ENCODE measurements at places on chromosomes 7 and 10.
A peak's percentile ranks its signal among the peaks of the same experiment; 100 is the strongest.

DNA sequence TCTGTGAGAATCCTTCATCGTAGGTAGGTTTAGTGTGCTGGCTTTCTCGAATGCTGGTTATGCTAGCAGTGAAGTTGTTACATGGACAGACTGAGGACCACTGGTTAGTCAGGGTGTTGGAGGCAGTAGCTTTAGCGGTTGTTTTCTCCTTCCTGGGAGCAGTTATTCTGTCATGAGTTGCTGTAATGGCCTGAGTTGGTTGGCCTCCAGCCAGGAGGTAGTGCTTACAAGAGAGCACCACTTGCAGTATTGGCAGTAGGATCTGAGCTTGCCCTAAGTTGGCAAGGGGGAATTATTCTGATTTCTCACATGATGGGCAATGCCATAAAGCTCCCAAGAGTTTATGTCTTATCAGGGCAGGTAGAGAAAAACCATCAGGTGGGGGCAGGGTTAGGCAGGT is 58.0 kb downstream of the IPMK start:
- no peak for DNase-seq

DNA sequence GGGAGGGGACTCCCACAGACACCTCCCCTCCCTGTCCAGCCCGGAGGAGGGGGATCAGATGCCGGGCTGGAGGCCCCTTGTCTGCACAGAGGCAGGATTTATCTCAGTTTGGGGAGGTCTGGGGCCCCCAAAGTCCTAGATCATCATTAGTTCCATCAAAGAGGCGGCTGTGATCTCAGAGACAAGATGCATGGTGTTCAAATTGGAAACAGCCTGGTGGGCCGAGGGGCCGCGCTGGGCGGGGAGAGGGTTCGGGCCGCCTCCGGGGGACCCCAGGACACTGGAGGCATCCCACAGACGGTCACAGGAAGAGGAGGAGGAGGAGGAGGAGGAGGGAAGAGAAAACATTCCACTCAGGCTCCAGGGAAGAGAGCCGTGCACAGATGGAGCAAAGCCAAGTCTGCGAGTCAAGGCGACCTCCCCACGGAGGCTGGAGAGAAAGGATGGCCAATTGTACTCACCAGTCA is 69.5 kb upstream of the CUX1 start:
- DNase-seq, result no peak

DNA sequence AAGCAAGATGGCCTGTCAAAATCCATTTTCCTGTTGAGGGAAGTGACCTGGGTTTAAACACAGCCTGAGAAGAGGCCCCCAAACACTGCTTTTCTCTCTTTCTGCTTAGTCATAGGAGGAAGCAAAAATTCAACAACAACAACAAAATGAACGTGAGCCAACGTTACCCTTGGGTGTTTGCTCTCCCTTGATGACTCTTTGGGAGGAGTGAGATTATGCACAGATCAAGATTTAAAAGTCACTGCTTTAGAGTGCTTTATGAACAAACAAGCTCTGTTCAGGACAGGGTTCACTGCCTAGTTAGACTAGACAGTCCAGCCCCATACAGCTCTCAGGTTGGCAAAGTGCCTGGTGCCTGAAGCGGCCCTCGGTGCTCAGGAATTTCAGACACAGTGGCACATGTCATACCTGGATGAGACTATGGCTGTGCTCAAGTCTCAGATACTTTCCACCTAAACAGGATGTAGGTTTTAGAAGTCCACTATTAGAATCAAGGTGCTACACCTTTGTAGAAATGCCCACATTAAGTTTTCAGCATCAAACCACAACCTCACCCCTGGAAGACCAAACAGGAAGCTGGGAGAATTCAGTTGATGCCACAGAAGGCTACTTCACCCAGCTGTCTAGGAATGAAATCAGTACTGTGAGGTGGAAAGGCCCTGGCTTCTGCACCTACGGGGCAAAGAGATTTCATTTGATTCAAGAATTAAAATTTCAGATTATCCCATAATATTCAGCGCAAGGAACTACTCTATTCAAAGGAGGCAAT is 38.7 kb downstream of the DENND11 start:
- no peak for DNase-seq

GRCh38 chr7:75656740-75657139 is 82.0 kb downstream of the HIP1 start:
- DNase-seq, result no peak

GRCh38 chr10:86967481-86967941 is 771 bp upstream of the ADIRF start:
- no peak for DNase-seq

DNA sequence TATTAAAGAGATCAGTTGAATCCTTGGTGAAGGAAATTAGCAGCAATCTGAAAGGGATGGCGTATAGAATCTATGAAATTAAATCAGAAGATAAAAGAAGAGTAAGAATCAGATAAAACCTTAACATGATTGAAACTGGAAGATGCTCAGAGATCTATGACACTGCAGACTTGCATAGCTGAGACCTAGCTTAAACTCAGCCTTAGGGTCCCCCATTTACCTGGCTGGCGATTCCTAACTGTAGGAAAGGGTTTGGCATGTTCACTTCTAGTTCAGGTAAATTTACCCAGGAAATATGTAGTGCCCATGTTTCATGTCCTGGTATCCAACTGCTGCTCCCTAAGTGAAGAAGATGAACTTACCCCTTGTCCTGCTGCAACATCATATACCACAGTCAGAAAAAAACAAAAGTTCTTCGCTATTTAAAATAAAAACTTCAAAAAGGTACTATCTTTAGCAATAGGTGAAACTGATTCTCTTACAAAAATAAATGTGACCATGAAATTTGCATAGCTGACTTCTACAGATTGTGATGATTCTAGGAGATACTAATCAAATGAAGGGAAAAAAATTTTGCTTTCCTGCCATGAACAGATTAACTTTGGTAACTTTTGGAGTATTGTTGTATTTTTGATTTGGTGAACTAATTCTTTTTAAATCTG is 47.8 kb upstream of the TMEM243 start:
- DNase-seq, result no peak

- no peak for DNase-seq
Measured at GRCh38 chr7:47611045-47611511, 29.2 kb upstream of the TNS3 start.

GRCh38 chr10:130169136-130169859 is 33.1 kb downstream of the GLRX3 start:
- no peak for DNase-seq

DNA sequence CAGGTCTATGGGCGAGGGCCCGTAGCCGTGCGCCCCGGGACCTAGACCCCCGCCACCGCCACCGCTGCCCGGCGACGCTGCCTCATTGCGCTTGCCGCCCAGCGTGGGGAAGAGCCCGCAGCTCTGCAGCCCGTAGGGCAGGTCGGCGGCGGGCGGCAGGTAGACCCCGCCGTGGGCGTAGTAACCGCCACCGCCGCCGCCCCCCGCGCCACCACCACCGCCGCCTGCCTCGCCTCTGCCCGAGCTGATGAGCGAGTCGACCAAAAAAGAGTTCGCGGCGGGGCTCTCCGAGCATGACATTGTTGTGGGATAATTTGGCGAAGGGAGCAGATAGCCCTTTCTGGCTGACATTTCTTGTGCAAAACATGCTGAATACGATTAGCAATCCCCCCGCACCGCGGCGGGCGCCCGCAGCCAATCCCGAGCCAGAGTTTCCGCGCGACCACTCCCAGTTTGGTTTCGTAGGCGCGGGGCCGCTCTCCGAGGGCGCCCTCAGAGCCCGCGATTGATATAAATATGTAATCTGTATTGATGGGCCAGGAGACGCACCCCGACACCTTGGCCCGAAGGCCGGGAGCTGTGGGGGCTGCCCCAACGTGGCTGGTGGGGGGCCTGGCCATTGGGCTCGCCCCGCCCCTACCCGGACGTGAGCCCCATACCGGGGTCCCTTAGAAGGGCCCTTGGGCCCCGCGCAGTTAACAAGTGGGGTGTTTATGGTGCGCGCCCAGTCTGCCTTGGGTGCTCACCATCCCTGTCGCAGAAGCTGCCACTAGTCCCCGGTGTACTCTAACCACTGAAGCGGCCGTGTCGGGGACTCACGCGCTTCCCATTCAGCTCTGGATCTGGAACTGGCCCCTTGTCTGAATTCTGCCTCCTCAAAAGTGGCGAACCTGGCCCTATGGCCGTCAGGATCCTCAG is at the start of gene HOXA10:
TSS of gene HOXA10 (minus strand) at position 365 of the 918 bp plus-strand sequence. CDS start at position 351, 14 bp downstream.
- DNase-seq, result peak; percentile 76

DNA sequence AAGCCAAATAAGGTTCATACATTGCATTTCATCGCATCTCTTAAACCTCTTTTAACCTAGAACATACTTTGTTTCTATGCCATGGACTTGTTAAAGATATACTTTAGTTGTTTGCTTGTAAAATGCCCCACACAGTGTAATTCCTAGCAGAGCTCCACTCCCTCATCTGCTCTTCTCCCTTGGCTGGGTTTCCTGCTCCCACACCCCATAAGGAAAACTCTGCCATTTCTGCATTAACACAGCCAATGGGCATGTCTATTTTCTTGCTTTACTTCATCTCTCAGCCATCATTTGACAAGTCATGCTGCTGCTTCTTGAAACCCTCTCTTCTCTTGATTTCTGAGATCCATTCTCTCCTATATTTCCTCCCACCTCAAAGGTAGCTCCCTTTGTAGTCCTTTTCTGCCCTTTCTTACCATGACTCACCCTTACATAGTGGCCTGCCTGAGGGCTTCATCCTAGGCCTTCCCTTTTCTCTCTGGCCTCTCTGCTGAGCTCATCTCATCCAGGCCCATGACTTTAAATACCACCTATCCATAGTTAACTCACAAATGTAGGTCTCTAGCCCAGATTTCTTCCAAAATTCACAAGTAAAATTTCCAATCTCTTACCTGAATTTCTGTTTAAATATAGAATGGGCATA is 471.4 kb downstream of the ADRA2A start:
- no peak for DNase-seq

- no peak for DNase-seq
Measured at GRCh38 chr7:152859781-152860191, 100.2 kb downstream of the ACTR3B start.

DNA sequence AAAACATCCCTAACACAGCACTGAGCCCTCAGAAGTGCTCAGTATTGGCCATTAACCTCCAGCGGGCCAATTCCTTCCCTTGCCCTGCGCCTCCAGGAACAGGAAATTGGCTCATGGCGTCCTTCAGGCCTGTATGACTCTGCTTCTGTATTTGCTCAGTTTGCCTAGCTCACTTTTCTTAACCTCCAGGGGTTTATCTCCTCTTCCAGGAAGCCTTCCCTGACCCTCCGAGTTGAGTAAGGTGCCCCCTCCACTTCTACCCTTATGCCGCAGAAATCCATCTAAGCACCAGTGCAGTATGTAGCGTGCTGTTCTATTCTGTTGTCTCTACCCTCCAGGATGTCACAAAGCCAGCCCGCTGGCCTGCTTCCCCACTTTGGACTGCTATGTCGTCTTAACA is 1.1 kb upstream of the SFXN4 start:
- DNase-seq, result no peak

DNA sequence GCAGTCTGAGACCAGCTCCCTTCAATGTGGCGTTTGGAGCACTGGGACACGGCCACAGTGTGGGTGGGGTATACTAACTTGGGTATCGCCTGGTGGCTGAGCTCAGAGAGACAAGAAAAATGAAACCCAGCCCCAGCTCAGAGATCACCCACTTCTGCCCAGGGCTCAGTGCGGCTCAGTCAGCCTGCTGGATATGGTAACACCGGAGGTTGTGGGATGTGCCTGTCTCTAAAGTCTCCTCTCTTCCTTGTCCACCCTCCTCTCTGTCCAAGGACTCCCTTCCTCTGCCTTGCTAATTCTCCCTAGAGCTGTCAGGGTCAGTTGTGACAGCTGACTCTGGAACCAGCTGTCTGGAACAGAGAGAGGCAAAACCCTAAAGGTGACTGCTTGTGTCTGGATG is 149.1 kb downstream of the PTPN20 start:
- DNase-seq, result no peak

GRCh38 chr7:133941496-133941895 is 185.6 kb upstream of the LRGUK start:
- no peak for DNase-seq

DNA sequence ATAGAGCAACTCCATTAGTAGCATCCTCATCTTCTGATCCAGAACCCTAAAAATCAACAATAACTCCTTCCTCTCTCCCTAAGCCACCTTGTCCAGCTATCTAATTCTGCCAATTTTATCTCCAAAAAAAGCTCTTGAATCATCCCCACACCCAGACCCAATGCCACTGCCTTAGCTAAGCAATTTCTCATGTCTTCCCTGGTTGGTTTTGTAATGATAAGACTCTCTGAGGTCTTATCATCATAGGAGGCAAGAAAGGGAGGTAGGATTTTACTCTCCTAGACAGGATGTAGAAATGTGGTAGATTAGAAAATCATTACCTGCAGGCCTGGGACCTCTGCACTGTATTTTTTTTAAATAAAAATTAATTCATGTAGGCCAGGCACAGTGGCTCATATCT is 283.5 kb upstream of the NEBL start:
- no peak for DNase-seq

DNA sequence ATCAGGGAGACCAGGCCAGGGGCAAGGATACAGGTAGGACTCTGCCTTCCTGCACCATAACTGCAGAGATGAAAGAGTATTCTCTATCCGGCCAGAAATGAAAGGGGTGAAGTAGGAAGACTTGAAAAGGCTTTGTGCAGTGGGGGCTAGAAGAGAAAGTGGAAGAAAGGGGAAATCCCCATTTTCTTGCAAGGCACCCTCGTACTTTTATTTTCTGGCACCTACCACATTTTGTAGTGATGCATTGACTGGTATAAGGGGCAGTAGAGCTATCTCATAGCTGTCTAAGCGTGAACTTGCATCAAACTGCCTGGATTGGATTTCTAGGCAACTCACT is 752 bp upstream of the CAMK2G start:
- DNase-seq, result no peak

- no peak for DNase-seq
Measured at GRCh38 chr10:7435674-7436073, 24.8 kb upstream of the SFMBT2 start.

DNA sequence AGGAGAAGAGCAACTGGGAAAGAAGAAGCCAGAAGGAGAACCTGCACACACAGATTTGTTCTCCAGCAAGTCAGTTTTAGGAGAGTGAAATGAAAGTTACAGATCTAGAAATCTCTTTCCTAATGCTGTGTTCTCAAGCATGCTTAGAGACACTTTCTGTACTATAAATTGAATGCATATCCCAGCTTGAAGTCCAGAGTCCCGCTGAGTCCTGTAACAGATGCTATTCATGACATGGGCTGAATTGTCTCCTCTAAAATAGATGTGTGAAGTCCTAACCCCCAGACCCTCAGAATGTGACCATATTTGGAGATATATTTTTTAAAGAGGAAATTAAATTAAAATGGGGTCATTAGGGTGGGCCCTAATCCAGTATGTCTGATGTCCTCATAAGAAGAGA is 46.9 kb upstream of the GJD4 start:
- DNase-seq, result no peak

GRCh38 chr10:97584060-97584797 is at the start of gene HOGA1:
Gene HOGA1, plus strand, starts transcription at chr10:97584389. Its CDS starts 315 bp downstream, at chr10:97584704.
- peak; percentile 90 for DNase-seq

GRCh38 chr10:71840177-71840957 is 10.7 kb downstream of the PSAP start:
- peak; percentile 83 for DNase-seq

- no peak for DNase-seq
Measured at GRCh38 chr7:96127746-96128145, 194.2 kb downstream of the SLC25A13 start.
